Stimulated activated CD8-positive, alpha-beta memory T cell treated with anti-CD3 and anti-CD28 coated beads, Interleukin-4, amount 100 ng/mL, for 4 hours (primary cell): ENCODE measurements at places on chromosomes 11 and 22.

DNA sequence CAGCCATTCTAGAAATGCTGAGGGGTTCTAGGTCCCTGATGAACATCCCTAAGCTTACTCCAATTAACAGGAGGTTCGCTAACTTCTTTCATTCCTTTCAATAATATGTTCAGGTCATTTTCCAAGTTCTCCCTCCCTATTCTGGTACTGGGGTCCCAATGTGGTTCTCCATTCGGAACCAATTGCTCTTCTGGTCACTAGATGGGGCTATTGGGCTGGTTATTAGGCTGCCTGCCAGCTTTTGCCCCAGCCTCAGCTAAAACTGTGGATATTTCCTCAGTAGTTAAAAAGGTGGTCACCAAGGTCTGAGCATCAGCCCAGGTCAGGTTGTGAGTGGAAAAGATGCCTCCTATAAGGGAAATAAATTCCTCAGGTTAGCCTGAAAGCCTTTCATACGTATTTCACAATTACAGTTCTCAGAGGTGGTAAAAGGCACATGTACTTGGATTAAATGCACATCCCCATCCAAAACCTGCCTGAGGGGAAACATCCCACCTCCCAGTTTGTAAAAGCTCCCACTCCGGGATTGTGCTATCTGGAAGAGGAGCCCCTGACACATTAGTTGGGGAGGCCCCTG is 161.1 kb upstream of the CCDC179 start:
- no peak for DNase-seq

- no peak for DNase-seq
Measured at GRCh38 chr22:39311592-39312400, 7.6 kb downstream of the RPL3 start.

DNA sequence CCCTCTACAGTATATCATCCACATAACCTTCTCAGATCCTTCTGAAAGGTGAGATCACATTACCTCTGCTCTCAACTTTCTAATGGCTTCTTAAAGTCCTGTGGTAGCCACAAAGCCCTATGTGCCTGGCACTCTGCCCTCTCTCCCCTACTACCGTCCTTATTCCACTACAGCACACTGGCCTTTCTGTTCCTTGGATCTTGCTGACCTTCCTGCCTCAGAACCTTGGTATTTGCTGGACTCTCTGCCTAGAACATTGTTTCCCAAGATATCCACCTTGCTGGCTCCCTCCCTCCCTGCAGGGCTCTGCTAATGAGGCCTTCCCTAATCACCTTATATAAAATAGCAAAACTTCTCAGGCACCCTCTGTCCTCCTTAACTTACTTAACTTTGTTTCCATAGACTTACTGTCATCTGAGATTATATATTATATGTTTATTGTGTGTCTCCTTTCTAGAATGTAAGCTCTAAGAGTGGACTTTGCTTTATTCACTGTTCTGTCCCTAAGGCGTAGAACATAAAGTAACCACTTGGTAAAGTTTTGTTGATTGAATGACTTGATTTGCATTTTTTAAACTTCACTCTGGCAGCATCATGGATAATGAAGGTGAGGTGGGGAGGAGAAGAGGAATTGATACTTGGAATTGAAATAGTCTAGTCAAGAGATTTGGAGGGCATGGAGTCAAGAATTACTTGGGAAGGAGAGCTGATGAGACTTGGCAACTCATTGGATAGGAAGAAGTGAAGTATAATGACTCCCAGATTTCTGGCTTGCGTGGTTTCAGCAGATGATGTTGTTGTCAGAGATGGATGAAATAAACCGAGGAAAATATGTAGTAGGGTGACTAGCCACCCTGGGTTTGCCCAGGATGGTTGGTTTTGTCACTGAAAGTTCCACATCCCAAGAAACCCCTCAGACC is 10.5 kb downstream of the POLD3 start:
- DNase-seq, result no peak

- DNase-seq, result no peak
Measured at GRCh38 chr11:71482746-71483364, 29.9 kb downstream of the NADSYN1 start.

GRCh38 chr11:450809-451451 is 851 bp downstream of the PTDSS2 start:
- peak; percentile 65 for DNase-seq

DNA sequence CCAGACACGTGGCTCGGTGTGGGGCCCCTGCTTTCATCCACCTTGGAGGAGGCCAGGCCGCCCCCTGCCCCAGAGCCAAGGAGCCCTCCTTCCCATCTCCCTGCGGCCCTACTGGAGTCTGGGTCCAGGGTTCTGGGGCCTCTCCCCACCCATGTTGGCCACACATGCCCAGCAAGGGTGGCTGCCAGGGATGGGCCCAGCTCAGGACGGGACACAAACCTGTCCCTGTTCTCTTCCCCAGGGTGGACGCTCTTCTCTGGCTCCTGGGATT is 4.6 kb downstream of the PANX2 start:
- no peak for DNase-seq
